ENCODE measurements at places on chromosomes 12 and 14.
A peak's percentile ranks its signal among the peaks of the same experiment; 100 is the strongest.

DNA sequence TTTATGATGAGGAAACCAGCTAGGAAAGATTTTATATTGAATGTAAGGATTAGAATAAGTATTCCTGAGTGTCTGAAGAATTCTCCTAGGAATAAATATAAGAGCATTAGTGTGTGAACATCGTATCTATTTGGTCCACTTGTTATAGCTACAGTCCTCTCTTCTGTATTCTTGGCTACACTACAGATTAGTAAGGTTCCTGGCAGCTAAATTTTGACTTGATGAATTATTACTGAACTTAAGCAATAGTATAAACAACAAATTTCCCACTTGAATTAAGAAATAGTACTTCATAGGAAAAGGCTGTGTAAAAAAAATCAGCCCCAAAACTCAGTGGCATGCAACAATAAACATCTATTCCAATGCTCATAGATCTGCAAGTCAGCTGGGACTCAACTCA is 138.4 kb upstream of the G2E3 start:
- no peak for DNase-seq

DNA sequence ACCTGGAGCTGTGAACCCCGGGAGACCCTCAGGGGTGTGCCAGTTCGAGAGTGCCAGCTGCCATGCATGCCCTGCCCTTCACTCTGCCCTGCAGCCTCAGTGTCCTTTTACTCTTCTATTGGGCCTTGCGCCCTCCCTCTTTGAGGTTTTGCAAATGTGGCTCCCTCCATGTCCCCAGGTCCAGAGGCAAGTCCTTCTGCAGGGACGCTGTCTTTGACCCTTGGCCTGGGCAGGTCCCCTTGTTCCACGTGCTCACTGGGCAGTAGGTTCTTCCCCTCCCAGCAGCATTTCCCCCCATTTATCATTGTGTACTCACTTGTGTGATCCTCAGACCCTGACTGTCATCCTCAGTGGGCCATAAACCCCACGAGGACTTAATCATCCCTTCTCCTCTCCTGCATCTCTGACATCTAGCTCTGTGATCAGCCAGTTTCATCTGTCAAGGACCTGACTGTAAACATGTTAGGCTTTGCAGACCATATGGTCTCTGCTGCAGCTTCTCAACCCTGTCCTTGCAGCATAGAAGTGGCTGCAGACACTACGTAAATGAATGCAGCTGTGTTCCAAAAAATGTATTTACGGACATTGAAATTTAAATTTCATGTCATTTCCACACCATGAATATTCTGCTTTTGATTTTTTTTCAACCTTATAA is 36.6 kb downstream of the TSPAN9 start:
- no peak for DNase-seq

DNA sequence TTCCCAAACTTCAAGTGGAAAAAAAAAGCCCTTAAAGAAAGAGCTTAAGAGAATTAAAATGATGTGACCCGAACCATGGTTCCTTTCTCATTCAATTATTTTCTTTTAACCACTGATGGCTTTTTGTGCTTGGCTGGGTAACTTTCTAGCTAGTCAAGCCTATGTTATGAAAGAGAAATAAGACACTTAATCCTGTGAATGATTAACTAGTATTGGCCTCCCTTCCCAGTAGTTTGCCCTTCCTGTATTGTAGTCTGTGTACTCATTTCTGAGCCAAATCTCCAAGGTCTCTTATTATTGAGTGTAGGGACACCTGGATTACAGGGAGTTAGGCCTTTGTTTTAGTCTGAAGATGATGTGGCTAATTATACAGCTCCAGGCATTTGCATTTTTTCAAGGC is 353.0 kb downstream of the RAD51B start:
- no peak for DNase-seq

DNA sequence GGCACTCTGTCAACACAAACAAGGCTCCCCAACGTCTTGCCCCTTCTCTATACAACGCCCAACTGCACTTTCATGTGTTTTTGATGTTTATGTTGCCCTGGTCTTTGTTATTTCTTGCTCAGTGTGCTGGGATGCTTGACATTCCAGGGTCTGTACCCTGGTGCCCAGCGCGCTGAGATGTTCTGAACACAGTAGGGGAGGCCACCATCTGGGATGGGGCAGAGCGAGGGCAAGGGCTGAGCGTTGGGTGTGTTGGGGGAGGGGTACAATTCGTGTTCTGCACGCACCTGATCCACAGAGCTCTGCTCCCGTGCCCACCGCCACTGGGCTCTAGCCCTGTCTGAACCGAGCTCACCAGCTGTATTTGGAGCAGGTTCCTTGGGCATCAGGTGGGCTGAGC is 52.9 kb downstream of the ISCA2 start:
- no peak for DNase-seq

GRCh38 chr12:128266541-128267130 is 334 bp upstream of the TMEM132C start:
- no peak for DNase-seq

DNA sequence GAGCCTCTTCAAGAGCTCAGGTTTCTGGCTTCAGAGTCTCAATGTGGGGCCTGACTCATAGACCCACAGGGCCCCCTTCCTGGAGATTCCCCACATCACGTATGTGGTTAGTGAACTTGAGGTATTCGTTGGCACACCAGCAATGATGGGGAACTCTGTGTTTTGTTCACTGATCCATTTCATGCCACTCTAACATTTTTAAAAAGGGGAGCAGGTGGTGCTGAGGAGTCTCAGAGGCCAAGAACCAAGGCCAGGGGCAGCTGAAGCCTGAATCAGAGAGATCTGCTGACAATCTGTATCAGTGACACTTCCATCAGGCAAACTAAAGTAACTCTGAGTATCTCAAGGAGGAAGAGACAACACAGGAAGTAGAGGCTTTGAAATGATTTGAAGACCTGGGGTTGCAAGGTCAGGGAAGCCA is 323.4 kb downstream of the VRK1 start:
- DNase-seq: peak; percentile 45

DNA sequence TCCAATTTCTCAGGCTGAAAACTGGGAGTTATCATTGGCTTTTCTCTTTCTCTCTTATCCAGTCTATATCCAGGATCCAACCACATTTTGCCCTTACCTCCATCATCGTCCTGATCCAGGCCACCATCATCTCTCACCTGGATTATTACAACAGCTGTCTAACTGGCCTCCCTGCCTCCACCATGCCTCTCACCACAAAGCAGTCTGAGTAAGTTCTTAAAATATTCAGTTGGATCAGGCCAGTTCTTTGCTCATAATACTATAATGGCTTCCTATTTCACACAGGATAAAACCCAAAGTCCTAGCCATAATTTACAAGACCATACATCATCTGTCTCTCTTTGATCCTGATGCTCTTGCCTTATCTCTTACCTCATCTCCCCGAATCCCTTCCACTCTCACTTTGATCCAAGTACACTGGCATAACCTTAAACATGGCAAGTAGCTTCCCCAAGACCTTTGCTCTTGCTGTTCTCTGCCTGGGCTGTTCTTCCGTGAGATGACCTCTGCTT is 133.4 kb upstream of the RAP1B start:
- no peak for DNase-seq

- DNase-seq: no peak
Measured at GRCh38 chr14:92400579-92401444, 77.8 kb downstream of the SLC24A4 start.

GRCh38 chr12:103824845-103825244 is 16.2 kb downstream of the NT5DC3 start:
- no peak for DNase-seq

- peak; percentile 19 for DNase-seq
Measured at GRCh38 chr12:11758510-11759493, 109.3 kb downstream of the ETV6 start.

DNA sequence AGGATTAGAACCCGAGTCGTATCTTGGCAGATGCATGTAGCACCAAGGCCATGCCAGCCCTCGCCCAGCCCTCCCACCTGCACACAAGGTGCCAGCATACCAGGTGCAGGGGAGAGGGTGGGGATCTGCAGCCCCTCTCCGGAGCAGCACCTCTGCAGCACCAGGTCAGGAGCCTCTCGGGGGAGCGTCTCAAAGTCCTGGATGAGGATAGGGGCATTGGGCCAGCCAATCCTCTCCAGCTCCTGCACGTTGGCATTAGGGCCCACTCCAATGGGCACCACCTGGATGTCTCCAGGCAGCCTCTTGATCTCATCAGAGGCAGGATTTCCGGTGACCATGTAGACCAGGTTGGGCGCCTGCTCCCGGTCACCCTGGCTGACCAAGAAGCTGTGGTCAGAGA is 73.2 kb upstream of the ANO2 start:
- DNase-seq: no peak

DNA sequence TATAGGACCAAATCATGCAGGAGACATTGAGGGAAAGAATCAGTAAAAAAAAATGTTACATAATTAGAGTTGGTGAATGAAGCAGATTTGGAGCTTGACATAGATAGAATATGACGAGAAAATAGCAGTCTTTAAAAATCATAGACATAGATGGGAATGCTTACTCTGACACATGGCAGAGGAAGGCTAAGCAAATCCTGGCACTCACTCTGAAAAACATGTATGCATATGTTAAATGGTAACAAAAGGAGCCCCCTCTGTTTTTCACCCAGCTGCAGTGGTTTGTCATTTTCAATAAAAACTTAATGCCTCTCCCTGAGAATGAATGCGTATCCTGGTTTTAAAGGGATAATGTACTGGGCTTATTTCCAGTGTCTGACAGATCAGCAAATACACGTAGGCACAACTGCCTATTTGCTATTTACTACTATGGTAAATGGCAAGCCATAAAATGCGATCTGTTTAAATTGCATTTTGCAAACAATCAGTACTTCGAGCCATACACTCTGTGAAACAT is 561.2 kb upstream of the SEL1L start:
- no peak for DNase-seq

DNA sequence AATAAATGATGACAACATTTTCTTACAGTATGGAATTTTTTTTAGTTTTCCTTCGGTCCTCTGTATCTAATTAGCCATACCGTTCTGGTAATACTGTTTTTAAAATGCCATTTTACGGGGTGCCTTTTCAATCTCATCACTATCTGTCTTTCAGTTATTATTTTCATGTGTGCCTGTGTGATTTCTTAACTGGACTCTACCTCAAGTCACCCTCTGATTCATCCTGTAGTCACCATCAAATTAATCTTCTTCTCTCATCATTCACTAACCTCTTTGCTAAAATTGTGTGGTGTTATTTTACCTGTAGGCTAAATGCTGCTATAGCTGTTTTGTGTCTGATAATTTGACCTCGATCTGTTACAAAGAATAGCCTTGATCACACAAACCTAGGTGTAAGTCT is 16.0 kb upstream of the CCT2 start:
- no peak for DNase-seq

GRCh38 chr14:71720978-71721624 is 211.1 kb upstream of the RGS6 start:
- DNase-seq: no peak

Measured in stimulated activated CD4-positive, alpha-beta T cell treated with anti-CD3 and anti-CD28 coated beads, Interleukin-4, amount 100 ng/mL, for 1 hour (primary cell).